ENCODE measurements at places on chromosomes 7 and 10.

- DNase-seq = no peak
These were observed 130.8 kb upstream of the LYZL1 start for GRCh38 chr10:29158066-29158465.

DNA sequence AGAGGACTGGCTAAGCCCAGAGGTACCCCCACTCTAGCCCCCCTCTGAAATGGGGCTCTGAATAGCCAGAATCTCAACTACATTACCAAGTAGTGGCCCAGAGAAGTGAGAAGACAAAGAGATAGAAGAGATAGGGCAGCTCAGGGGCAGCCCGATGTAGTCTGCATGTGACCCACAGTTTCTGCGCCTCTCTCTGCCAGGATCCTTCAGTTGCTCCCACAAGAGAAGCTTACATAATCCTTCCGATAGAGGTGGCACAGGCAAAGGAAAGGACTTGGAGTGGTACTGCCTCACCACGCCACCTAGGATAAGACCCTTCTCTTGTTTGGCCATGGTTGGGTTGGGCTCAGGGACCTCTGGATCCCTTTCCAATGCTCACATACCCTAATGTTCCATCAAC is 5.4 kb upstream of the PDE1C start:
- DNase-seq = no peak

DNA sequence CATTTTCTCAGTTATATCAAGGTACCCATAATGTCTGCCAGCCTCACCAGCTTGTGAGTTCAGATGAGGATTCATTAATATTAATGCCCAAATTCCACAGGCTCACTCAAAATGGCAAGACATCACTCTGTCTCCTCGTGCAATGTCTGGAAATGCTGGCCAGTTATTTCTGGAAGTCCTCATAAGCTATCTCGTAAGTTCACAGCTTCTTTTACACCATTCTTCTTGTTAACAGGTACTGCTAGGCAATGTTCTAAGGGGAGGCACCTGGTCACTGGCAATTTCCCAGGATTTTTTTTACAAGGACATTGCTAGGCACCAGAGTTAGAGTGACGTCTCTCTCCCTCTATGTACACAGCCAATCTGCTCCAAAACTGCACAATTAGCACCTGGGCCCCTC is 80.2 kb upstream of the SEMA3C start:
- DNase-seq = no peak

GRCh38 chr7:156665101-156665500 is 24.5 kb downstream of the RNF32 start:
- DNase-seq = no peak

- DNase-seq = no peak
These were observed 54.2 kb upstream of the CAMK2B start for GRCh38 chr7:44379366-44380188.

DNA sequence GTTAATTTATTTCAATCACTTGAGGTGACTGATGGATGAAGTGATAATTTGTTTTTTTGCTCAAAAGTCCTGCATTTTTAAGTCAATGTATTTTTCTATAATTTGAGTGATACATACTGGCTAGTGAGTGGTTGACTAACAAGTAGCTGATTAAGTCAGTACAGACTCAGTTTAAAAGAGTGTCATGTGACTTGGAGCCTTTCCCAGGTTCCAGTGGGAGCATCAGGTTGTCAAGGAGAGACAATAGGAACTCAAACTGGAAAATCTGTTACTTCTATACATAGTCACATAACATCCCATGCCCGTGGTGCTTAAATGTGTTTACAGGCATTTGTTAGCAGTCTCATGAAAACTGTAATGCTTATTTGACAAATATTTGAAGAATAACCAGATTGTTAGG is 154.7 kb downstream of the ANK3 start:
- DNase-seq = no peak

- DNase-seq = no peak
These were observed 273.3 kb upstream of the LRGUK start for GRCh38 chr7:133853706-133854276.

- DNase-seq = no peak
These were observed 615.0 kb downstream of the PHTF2 start for GRCh38 chr7:78413568-78413967.

DNA sequence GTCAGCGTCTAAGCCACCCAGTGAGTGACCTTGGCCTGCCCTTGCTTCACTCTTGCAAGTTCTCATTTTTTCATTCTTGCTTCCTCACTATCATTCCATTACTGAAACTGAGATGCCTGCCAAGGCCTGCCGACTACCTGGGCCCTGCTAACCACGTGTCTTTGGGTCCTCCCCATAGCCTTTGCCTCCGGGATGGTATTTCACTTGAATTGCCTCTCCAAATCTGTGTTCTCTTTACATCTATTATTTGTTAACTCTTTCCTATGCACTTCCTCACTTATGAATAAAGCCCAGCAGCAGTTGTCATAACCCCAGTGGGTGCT is 234.6 kb downstream of the SNX10 start:
- no peak for DNase-seq

DNA sequence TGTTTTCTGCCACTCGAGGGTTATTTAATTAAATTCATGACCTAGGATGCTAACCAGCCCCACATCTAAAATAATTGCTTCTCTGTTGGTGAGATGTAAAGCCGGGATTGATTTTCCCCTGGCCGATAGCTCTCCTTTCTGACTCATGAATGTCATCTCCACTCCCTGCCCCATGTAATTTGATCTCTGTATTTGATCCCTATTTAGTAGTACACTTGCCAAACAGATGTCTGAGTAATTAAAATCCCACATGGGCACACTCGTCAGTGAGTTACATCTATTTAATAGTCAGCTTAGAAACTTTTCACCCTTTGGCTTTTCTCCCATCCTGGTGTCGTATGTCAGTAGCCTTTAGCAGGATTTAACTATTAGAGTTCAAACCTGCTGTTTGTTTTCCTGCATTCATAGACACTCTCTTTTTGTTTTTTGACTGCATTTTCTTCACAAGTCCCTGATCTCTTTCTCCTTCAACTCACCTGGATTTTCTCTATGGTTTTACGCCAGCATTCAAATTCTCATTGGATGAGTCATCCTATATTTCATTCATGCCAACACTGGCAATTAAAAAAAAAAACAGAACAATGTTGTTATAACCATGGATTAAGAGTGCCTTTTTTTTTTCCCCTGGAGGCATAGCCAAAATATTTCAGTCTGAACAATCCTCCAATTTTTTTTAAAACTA is 82.7 kb downstream of the SPAG6 start:
- DNase-seq = no peak

DNA sequence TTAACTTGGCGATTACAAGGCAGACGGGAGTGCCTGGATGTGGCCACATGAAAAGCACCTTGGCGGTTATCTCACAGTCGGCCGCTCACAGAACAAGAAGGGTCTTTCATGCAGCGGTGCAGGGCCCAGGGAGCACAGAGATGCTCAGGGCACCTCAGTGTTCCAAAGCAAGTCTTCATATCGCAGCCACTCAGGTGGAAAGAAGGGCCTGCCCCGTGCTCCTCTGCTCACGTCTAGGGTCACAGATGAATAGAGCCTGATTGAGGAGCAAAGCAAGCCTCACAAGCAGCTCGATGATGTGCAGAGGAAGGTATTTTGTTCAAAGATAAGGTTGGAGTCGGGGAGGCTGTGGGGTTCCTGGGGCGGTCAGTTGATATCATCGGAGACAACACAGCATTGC is 297.8 kb downstream of the WDR11 start:
- DNase-seq = no peak

DNA sequence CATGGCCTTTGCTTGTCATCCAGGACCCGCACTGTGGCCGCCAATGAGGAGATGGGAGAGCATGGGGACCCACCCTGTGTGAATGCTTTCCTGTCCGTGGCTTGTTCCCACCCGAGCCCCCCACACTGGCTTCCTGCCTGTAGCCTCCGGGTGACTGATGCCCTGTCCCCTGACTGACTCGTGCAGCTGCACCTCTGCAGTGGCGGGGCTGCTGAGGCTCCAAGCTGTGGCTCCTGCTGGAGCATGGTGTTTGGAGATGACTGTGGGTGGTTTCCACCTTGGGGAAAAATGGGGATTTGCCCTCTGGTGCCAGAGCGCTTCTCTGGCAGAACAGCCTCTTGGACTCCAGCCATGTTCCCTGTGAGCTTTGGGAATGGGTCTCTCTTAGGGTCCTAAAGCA is 2.1 kb downstream of the CAMK1D start:
- no peak for DNase-seq

GRCh38 chr7:108805808-108806397 is 236.2 kb downstream of the DNAJB9 start:
- no peak for DNase-seq

- DNase-seq = no peak
These were observed 97.0 kb downstream of the LRMDA start for GRCh38 chr10:75528392-75528791.

DNA sequence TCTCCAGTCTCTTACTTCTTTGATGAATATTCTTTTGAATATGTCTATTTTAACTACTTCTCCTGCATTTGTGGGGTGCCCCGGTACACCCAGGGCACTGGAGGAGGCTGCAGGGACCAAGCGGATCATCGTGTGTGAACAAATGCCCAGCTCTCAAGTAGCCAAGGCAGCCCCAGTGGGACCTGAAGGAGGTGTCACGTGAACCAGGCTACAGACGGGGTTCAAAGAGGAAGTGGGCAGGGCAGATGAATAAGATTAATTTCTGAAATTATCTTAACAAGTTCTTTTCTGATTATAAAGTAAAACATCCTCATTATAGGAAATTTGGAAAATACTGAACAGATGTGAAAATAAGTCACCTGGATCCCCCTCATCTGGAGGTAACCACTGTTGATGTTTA is 78.4 kb upstream of the DUSP5 start:
- no peak for DNase-seq

- DNase-seq = no peak
These were observed 29.3 kb downstream of the HSPA12A start for GRCh38 chr10:116712989-116713543.

DNA sequence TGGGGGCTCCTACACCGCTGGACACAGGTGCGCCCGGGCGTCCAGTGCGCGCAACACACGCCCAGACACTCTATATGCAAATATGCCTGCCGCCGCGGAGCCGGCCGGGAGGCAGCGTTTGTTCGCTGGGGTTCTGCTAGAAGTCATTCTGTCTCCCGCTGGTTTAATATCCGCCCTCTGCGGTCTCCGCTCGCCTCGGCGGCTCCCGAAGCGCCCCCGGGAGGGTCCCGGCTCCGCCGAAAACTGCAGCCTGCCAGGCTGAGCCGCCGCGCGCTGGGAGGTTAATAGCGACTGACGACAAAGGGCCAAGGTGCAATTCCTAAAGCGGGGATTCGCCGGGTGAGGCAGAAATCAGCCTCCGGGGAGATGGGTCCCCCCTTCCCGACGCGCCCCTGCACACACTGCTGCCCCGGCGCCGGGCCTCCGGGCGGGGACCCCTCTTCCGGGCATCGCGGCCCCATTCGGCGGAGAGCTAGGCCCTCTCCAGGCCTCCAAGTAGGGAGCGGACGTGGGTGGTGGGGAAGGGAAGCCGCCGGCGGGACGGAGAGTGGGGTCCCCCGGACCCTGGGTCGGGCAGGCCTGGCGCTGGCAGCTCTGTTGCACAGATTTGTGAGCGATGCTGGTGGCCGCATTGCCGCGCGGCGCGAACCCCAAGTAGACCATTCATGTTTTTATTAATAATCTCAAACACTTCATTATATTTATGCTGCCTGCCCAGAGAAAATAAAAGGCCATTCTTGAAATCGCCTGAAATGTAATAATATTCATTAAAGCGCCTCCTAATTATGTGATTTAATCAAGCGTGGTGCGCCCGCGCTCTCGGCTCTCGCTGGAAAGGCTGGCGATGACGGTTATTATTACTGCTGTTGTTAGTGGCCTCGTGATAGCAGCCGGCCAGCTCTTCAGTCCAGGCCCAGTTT is 9.1 kb downstream of the EN2 start:
- no peak for DNase-seq

DNA sequence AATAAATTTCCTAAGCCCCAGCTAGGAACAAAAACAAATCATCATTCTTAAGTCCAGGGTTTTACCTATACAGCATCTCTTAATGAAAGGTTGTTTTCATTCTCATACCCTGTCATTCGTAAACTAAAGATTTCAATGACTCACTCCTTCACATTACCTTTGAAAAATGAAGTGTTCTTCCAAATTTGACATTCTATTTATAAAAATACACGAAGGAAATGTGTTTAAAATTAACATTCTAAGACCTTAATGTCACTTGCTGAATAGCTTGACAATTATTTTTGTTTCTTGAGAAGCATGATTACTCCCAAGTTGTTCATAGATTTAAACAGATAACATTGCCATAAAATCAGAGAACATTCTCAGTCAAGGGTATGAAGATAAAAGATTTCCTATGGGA is 1188.3 kb upstream of the SORCS1 start:
- DNase-seq = no peak

GRCh38 chr10:117537904-117538524 is 4.5 kb upstream of the EMX2 start:
- DNase-seq = no peak

DNA sequence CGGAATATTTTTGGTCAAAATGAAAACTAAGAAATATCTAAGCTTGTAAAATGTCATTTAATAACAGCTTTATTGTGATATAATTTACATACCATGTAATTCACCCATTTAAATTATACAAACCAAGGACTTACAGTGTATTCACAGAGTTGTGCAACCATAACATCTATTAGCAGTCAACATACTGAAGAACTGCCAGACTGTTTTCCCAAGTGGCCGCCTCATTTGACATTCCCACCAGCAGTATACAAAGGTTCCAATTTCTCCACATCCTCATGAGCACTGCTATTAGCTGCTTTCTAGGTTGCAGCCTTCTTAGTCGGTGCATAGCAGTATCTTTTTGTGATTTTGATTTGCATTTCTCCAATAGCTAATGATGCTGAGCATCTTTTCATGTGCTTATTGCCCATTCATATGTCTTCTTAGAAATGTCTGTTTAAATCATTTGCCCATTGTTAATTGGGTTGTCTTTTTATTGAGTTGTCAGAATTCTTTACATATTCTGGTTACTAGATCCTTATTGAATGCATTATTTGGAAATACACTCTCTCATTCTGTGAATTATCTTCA is 153.0 kb upstream of the FGFR2 start:
- DNase-seq = no peak

- no peak for DNase-seq
These were observed 80.4 kb downstream of the HIP1 start for GRCh38 chr7:75658369-75658768.

- DNase-seq = no peak
These were observed 57.1 kb upstream of the IGFBP3 start for GRCh38 chr7:45978010-45978681.

DNA sequence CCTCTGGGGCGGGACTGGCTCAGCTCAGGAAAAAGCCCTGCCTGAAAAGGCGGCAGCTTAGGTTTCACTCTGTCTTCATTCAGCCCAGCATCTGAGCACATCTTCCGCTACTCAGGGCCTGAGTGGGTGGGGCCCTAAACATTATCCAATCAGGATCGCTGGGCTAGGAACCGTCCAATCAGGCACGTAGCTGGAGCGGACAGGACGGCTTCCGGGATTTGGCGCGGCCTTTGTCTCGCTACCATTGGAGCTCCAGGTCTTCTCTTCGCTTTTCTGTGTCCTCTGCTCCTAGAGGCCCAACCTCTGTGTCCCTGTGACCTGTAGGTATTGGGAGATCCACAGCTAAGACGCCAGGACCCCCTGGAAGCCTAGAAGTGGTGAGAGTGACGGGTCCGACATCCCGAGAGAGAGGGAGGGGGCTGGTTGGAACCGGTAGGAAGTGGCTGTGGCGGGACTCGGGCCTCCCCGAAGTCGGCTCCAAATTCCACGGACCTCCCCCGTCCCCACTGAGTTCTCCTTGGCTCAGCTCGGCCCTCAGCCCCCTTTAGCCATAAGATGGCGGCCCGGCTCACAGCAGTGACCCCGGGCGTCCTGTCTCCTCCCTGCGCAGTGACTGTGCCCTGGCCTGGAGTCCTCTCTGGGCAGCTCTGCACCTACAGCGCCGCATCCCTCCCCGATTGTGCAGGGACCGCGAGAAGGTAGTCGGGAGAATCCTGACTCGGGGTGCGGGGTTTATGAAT is 99.1 kb downstream of the ZNF680 start:
- no peak for DNase-seq

Measured in cortex of kidney (tissue), 1 donor.